ENCODE measurements at places on chromosomes 4 and X.

DNA sequence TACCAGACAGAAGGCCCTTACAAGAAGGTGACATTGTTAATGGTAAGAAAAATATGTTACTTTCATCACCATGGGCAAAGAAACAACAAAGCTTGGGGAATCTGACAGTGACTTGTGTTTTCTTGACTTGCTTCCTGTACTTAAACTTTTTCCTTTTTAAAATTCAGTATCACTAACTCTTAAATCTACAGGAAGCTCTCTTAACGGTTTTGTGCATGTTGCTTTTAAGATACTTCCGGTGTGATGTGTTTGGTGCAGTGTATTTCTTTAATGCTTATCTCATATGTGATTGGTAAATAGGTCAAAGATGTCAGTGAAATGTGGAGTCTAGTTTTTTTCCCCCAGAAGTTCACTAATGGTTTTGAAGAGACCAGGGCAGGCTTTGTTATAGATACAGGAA is 45.2 kb downstream of the ADH5 start:
- no peak for DNase-seq

GRCh38 chr4:155241225-155241624 is 32.8 kb downstream of the NPY2R start:
- no peak for DNase-seq

- DNase-seq = no peak
These were observed 7.8 kb upstream of the ZNF718 start for GRCh38 chr4:116499-116898.

GRCh38 chr4:69838977-69839376 is 21.0 kb downstream of the SULT1E1 start:
- DNase-seq = no peak

DNA sequence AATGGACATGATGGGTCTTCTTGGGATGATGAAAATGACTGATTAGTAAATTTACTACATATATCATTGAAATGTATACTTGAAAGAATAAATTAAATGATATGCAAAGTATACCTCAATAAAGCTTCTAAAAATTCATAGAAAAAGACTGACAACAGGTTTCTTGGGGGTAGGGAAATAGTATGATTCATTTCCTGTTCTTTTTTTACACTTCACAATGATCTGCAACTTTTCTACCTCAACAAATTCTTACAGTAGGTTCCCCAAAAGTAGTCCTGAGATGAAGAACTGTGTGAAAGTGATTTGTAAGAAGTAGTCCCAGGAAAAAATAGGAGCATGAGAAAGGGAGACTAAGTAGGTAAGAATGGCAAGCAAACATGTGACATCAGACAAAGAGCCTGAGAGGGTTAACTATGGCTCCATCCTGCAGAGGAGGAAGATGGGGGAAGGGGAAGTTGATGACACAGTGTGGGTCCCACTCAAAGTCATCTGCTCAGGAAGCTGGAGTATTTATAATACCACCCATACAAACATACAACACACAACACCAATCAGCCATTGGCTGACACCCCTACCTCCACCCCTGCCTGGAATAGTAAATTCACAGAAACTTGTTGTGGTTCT is 73.9 kb downstream of the ARHGAP6 start:
- DNase-seq = no peak

GRCh38 chr4:100493756-100494155 is 24.1 kb downstream of the EMCN start:
- no peak for DNase-seq

- peak; percentile 11 for DNase-seq
These were observed 50.0 kb downstream of the COX18 start for GRCh38 chr4:73019462-73020047.

DNA sequence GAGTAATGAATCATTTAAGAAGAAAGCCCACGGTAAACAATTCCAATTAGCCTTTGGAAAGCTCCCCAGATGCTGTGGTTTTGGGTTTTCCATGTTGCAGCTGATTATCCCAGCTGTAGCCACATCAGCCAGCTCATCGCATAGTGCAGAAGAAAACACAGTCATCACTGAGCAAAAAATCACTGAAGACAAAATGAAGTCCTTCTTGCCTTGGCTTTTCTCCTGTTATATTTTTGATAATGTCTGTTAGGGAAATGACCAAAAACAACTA is 193.0 kb upstream of the C1QTNF7 start:
- DNase-seq = no peak

DNA sequence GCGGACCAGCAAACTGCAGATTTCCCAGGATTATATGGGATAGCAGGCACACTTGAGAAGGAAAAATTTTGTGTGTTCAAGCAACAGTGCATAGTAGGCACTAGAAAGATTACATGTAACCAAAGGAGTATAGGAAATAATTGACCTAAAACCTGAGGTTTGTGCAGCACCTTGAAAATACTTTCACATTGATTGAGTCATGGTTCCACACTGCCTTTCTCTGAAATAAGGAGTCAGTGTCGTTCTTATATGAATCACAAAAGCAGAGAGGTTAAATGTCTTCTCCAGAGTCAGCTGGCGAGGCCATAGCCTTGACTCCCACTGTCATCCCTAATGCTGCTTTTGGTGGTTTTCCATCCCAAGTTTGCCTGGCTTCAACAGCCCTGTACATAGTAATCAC is 138.9 kb downstream of the SOWAHB start:
- DNase-seq = no peak

DNA sequence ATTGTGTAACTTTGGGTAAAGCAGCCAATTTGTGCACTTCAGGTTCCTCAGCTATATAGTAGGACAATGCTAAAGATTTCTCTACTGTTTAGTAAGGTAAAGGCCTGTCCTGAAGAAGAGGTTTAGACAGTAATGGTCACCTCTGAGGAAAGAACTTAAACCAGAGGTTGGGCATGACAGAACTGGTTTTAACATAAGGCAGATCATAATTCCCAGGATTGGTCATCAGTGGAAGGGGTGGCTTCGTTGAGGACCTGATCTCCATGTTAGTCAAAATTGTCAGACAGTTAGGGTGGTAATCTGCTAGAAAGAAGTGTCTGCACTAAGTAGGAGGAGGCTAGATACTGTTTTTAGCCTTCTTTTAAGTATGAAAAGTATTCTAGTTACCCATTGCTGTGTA is 4.1 kb downstream of the RP2 start:
- no peak for DNase-seq

DNA sequence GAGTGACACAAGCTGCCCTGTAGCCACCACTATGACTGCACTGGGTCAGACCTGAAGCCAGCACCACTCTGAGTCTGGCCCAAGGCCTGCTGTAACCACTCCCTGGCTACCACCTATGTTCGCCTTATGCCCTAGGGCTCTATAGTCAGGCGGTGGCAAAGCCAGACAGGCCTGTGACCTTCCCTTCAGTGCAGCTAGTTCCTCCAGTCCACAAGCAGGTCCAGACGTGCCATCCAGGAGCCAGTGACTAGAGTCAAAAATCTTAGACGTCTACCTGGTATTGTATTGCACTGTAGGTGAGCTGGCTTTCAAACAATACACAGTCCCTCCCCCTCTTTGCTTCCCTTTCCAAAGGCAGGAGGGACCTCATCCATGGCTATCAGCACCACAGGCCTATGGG is 54.0 kb upstream of the RNF128 start:
- DNase-seq = no peak

- no peak for DNase-seq
These were observed 44.8 kb downstream of the ARHGAP10 start for GRCh38 chr4:147776716-147777115.

- DNase-seq = no peak
These were observed 74.8 kb downstream of the STARD8 start for GRCh38 chrX:68721991-68722860.

GRCh38 chrX:23783589-23784469 is 856 bp downstream of the SAT1 start:
- DNase-seq = no peak

GRCh38 chr4:171532968-171533367 is 280.2 kb upstream of the GALNTL6 start:
- no peak for DNase-seq

- DNase-seq = no peak
These were observed 56.9 kb upstream of the CBR4 start for GRCh38 chr4:169066934-169067333.

- no peak for DNase-seq
These were observed 321.3 kb downstream of the ADGRL3 start for GRCh38 chr4:61521451-61521850.

DNA sequence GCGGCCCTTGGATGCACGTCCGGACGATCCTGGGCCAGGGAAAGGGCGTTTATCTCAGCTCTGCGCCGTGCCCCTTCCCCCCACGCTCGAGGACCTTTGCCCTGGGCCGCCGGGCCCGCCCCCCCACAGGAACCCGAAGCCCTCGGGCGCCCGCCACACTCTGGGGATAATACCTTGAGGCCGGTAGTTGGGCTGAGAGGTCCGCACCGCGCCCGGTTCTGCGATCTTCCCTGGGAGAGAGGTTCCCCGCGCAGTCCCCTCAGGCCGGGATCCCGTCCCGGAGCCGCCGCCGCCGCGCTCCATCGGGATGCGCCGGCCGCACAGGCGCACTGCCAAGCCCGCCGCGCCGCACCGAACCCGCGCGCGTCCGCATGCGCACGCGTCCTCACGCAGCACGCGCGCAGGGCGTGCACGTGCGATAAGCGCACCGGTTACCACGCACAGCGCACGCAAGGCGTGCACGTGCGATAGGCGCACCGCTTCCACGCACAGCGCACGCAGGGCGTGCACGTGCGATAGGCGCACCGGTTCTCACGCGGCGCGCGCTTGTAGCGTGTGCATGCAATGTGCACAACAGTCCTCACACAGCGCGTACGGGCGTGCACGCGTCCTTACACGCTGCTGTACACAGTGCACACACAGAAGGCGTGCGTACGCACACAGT is at the start of gene MAP7D2:
Gene MAP7D2 (minus strand): TSS at position 331 of the 664 bp plus-strand sequence. CDS start 28 bp downstream, at position 303.
- DNase-seq = no peak

- DNase-seq = no peak
These were observed 28.5 kb upstream of the FGF5 start for GRCh38 chr4:80237992-80238391.

- DNase-seq = peak; percentile 90
These were observed 218.9 kb downstream of the OR13H1 start for GRCh38 chrX:131762802-131763234.

- no peak for DNase-seq
These were observed 48.9 kb downstream of the ACSL4 start for GRCh38 chrX:109684136-109684535.

Data from NCI-H187 (cell line).